ENCODE measurements at places on chromosomes 2 and 18.

GRCh38 chr2:100077456-100077855, 64.9 kb downstream of the AFF3 start:
- H3K27ac ChIP-seq = no peak overlapping the region
- no peaks in the 10 kb centered on the region for H3K27me3 ChIP-seq
- no peaks in the 10 kb centered on the region for H3K4me1 ChIP-seq
- H3K4me3 ChIP-seq = no peak overlapping the region

DNA sequence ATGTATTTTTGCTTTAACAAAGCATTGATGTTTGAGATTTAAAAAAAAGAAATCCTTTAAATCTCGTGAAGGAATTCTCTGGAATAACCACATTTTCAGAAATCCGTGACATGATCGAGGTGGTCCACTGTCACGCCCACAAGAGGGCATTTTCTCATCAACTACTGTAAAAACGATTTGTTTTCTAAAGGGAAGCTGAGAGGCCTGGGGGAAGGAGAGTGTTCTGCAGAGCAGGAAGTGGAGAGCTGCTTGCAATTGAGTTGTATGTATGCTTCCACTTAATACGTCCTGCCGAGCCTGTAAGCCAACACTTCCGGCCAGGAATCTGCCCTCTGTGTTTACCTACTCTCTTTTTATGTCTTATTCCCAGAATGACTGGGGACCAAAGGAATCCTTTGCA, 19.4 kb downstream of the KLHL29 start:
- H3K36me3 ChIP-seq = no peaks in the 10 kb centered on the region
- peaks cover 15% of the 10 kb centered on the region for H3K4me1 ChIP-seq
- no peak overlapping the region for H3K4me3 ChIP-seq
- H3K27me3 ChIP-seq = no peaks in the 10 kb centered on the region
- peak overlapping the region; percentile 31 for H3K27ac ChIP-seq
- no peak for DNase-seq

DNA sequence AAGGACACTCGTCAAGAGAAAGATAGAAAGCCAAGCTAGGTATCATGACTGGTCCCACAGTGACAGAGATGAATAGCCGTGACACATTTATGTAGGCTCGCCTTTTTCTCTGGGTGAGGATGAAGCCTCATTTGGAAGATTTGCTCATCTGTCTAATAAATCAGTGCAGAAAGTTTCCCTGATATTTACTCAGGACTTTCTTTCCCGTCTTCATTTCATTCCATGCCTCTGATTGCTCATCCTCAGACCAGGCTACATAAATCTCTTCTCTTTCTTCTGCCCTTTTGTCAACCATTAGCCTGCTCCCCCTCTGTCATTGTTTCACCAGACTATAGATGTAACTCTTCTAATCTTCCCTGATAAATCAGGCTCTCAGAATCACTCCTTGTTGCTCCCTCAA, 361.8 kb upstream of the MEIS1 start:
- no peaks in the 10 kb centered on the region for H3K27me3 ChIP-seq
- DNase-seq = no peak
- H3K36me3 ChIP-seq = no peaks in the 10 kb centered on the region
- H3K4me1 ChIP-seq = no peaks in the 10 kb centered on the region
- H3K27ac ChIP-seq = no peak overlapping the region
- H3K4me3 ChIP-seq = no peak overlapping the region

GRCh38 chr2:200050921-200051610, 95.7 kb downstream of the MAIP1 start:
- no peaks in the 10 kb centered on the region for H3K36me3 ChIP-seq
- DNase-seq = no peak
- no peaks in the 10 kb centered on the region for H3K27me3 ChIP-seq

DNA sequence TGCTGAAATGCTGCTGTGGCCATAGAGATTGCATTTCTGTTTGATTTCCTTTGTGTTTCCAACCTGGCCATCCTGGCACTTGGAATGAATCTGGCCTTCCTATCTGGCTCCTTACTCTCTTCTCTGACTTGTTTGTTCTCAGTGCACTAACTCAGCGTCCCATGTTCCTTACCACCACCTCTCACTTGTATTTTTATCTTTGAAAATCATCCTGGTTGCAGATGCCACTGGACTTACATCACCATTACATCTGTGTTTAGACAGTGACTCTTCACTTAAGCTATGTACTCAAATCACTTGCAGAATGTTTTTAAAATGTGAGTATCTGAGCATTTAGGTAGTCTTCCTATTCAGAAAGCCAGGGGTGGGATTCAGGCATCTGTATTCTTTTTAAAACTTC, 239.5 kb downstream of the WDR7 start:
- H3K27ac ChIP-seq = no peak overlapping the region
- H3K36me3 ChIP-seq = no peaks in the 10 kb centered on the region
- no peaks in the 10 kb centered on the region for H3K27me3 ChIP-seq
- peaks cover 17% of the 10 kb centered on the region for H3K4me1 ChIP-seq

- no peaks in the 10 kb centered on the region for H3K27me3 ChIP-seq
- DNase-seq = peak; percentile 19
- no peak overlapping the region for H3K4me3 ChIP-seq
- no peak overlapping the region for H3K27ac ChIP-seq
These were observed 10.7 kb downstream of the TNS1 start for GRCh38 chr2:217992061-217992460.

GRCh38 chr2:72032481-72033041, 115.1 kb downstream of the CYP26B1 start:
- H3K27ac ChIP-seq = no peak overlapping the region
- H3K4me3 ChIP-seq = no peak overlapping the region
- no peak for DNase-seq
- no peaks in the 10 kb centered on the region for H3K27me3 ChIP-seq
- H3K36me3 ChIP-seq = no peaks in the 10 kb centered on the region
- no peaks in the 10 kb centered on the region for H3K4me1 ChIP-seq

GRCh38 chr18:7945882-7946281, 378.8 kb downstream of the PTPRM start:
- H3K27me3 ChIP-seq = no peaks in the 10 kb centered on the region
- peaks cover 7% of the 10 kb centered on the region for H3K36me3 ChIP-seq
- H3K4me3 ChIP-seq = no peak overlapping the region
- peaks cover 10% of the 10 kb centered on the region for H3K4me1 ChIP-seq

DNA sequence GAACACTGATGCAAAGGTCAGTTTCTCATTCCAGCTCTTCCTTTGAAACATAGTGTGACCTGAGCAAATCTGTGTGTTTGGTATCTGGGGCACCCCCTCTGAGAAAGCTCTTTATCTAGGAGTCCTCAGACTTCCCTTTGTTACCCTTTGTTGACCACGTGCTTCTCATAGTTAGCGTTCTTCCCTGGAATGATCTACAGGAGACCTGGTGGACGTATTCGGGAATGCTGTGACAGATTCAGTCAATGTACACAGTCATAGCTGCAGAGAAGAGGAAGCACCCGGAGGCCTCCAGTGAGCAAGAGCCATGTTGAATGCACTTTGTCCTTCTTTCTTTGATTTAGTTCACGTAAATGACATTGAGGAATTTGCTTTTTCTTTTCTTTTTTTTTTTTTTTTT, 10.7 kb upstream of the CHMP1B start:
- no peaks in the 10 kb centered on the region for H3K27me3 ChIP-seq
- H3K36me3 ChIP-seq = no peaks in the 10 kb centered on the region
- DNase-seq = no peak
- no peak overlapping the region for H3K27ac ChIP-seq
- no peak overlapping the region for H3K4me3 ChIP-seq

DNA sequence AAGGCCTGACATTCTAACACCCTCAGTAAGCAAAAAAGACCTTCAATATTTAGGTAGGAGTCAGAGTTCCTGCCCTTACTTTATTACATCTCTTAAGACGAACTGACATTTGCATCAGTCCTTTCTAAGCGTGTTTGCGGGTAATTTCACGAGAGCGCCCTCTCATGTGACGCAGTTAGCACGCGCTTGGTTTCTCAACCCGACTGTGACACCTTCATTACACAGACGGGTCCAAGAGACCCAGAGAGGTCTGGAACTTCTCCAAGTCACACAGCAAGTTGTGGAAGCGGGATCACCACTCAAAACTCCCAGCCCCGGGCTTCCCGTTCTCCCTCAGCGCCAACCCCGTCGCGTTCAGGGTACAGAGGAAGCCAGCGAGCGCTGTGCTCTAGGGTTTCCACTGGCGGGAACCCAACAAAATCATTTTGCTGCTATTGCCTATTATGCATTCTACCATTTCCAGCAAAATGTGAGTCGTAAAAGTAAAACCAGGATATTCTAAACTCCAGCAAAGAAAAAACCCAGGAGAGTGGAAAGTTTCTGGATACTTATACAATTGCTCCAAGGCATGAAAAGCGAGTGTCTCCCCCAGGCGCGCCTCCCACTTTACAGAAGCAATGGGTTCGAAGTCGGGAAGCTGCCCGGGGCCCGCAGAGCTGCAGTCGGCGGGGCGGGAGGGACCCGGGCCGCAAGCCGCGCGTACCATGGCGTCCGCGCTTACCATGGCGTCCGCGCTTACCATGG, 601 bp downstream of the ENOSF1 start:
- peak overlapping the region; percentile 78 for H3K27ac ChIP-seq
- no peaks in the 10 kb centered on the region for H3K36me3 ChIP-seq
- H3K4me1 ChIP-seq = peaks cover 13% of the 10 kb centered on the region
- H3K27me3 ChIP-seq = no peaks in the 10 kb centered on the region
- DNase-seq = peak; percentile 87
- H3K4me3 ChIP-seq = peak overlapping the region; percentile 67

GRCh38 chr2:238706163-238706562, 141.7 kb upstream of the TWIST2 start:
- DNase-seq = no peak
- H3K27ac ChIP-seq = no peak overlapping the region
- H3K27me3 ChIP-seq = no peaks in the 10 kb centered on the region
- no peak overlapping the region for H3K4me3 ChIP-seq
- no peaks in the 10 kb centered on the region for H3K4me1 ChIP-seq

GRCh38 chr18:3256693-3257626, 5.0 kb upstream of the MYL12B start:
- peaks cover 64% of the 10 kb centered on the region for H3K4me1 ChIP-seq
- peak overlapping the region; percentile 98 for H3K27ac ChIP-seq
- H3K4me3 ChIP-seq = no peak overlapping the region
- no peaks in the 10 kb centered on the region for H3K27me3 ChIP-seq
- DNase-seq = no peak

DNA sequence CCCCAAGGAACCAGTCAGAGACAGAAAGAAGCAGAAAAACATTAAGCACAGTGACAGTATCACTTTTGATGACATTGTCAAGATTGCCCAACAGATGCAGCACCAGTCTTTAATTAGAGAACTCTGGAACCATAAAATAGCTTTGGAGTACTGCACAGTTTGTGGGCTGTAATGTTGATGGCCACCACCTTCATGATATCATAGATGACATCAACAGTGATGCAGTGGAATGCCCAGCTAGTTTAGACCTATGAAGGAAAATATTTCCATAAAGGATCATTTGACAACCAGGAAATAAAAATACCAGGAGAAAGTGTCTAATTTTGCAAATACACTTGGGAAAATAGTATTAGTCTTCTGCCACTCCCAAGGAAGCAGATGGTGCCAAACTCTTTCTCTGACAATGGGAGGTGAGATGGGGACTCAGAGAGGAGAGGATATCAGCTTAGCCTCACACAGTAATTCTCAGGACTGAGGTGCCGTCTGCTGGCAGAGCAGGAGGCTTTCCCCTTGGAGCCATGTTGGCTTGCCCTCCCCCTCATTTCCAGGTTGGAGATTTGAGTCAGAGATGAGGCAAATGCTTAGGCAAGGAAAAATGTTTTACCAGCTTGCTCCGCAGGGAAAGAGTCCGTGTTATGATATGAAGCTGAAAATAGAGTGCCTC, 107.5 kb upstream of the CELF4 start:
- H3K27me3 ChIP-seq = no peaks in the 10 kb centered on the region
- no peaks in the 10 kb centered on the region for H3K36me3 ChIP-seq
- H3K27ac ChIP-seq = no peak overlapping the region
- DNase-seq = no peak
- no peak overlapping the region for H3K4me3 ChIP-seq

GRCh38 chr2:190408538-190409271, 550 bp downstream of the MFSD6 start:
- DNase-seq = peak; percentile 41
- no peaks in the 10 kb centered on the region for H3K4me1 ChIP-seq
- no peaks in the 10 kb centered on the region for H3K27me3 ChIP-seq
- H3K4me3 ChIP-seq = peak overlapping the region; percentile 75
- no peaks in the 10 kb centered on the region for H3K36me3 ChIP-seq

GRCh38 chr2:69561101-69561500, 82.4 kb downstream of the AAK1 start:
- H3K4me1 ChIP-seq = peaks cover 14% of the 10 kb centered on the region
- no peak overlapping the region for H3K27ac ChIP-seq
- H3K36me3 ChIP-seq = no peaks in the 10 kb centered on the region
- H3K4me3 ChIP-seq = no peak overlapping the region

DNA sequence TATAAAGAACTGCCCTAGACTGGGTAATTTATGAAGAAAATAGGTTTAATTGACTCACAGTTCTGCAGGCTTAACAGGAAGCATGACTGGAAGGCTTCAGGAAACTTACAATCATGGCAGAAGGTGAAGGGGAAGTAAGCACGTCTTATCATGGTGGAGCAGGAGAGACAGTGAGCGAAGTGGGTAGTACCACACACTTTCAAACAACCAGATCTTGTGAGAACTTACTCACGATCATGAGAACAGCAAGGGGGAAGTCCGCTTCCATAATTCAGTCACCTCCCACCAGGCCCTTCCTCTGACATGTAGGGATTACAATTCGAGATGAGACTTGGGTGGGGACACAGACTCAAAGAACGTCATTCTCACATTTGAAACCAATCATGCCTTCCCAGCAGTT, 260.1 kb upstream of the FAM98A start:
- H3K4me3 ChIP-seq = no peak overlapping the region
- H3K4me1 ChIP-seq = no peaks in the 10 kb centered on the region
- no peak overlapping the region for H3K27ac ChIP-seq
- H3K27me3 ChIP-seq = no peaks in the 10 kb centered on the region

- H3K36me3 ChIP-seq = no peaks in the 10 kb centered on the region
- H3K27ac ChIP-seq = no peak overlapping the region
- DNase-seq = no peak
- H3K4me3 ChIP-seq = no peak overlapping the region
These were observed 206.6 kb downstream of the HAUS1 start for GRCh38 chr18:46310675-46311345.
